ENCODE measurements at places on chromosomes 2 and 18.

- DNase-seq = no peak
Measured at GRCh38 chr2:224837558-224837957, 121.4 kb upstream of the CCDC195 start.

DNA sequence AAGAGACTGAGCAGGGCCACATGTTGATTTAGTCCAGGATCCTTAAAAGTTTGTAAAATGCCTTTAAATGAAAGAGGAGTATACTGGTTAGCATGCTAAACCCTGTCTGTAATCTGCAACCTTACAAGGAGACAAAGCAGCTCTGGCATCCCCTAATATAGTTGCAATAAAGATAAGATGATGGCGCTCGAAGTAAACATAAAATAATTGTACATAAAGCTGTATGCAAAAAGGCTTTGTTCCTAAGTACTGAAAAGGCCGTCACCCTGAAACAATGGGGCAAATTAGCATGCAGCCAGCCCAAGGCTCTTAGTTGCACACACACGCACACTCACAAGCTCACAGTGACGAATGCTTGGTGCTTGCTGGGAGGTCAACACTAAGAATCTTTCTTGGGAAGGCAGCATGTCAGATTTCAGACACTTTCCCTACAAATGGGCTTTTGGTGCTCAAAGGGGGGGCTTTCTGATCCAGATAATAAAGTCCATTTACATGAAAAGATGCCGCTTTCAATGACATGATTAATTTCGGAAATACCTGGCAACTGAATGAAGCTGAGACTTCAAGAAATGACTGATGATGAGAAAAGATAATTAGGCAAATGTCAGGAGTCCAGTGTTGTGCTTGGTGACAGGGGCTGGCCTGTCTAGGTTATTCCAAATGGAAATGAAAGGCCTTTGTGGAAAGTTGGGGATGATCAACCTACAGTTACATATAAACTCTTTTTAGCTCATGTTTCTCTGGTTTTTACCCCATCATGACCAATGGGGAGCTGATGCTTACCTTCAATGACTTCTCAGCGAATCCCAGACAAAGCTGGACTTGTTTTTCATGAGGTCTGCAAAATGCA, 370.3 kb downstream of the MEIS1 start:
- no peak for DNase-seq

DNA sequence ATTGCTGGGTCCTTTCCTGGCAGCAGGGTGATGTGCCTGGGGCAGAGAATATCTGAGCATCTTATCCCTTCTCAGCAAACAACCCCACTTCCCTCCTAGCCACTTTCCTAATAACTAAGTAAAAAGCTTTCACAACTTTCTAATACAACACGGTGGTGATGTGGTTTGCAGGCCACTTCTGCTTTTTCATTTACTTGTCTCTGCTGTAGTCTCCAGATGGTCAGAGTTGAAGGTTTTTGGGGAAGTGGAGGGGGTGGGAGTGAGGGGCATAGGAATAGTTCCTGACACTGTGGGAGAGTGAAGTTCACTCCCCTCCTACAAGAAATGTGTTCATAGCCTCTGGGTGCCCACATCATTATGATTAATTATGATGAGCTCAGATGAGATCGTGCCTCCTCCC, 11.6 kb downstream of the OXER1 start:
- DNase-seq = no peak

GRCh38 chr2:185689906-185690539, 48.6 kb upstream of the FSIP2 start:
- DNase-seq = no peak

- no peak for DNase-seq
Measured at GRCh38 chr2:214217599-214217998, 193.3 kb upstream of the VWC2L start.
